ENCODE measurements at places on chromosomes 1 and 21.

GRCh38 chr1:19462781-19463503 is 22.4 kb downstream of the CAPZB start:
- peak; percentile 87 for DNase-seq

GRCh38 chr1:161172776-161173376 is 4.4 kb downstream of the B4GALT3 start:
- no peak for DNase-seq

GRCh38 chr1:51623025-51623424 is 6.1 kb downstream of the OSBPL9 start:
- no peak for DNase-seq

GRCh38 chr1:76129731-76130130 is 55.2 kb downstream of the ST6GALNAC3 start:
- no peak for DNase-seq

GRCh38 chr1:90044346-90044745 is 49.4 kb downstream of the ZNF326 start:
- no peak for DNase-seq

GRCh38 chr1:194787001-194787400 is 1600.6 kb upstream of the B3GALT2 start:
- no peak for DNase-seq

- no peak for DNase-seq
Observed at GRCh38 chr1:106680216-106680615, 376.3 kb upstream of the PRMT6 start.

- no peak for DNase-seq
Observed at GRCh38 chr21:35338881-35339632, 290.0 kb upstream of the RUNX1 start.

GRCh38 chr1:232643251-232643650 is 13.3 kb upstream of the SIPA1L2 start:
- no peak for DNase-seq

GRCh38 chr1:50066806-50067205 is 41.9 kb upstream of the ELAVL4 start:
- DNase-seq, result no peak

GRCh38 chr1:155001425-155001674 is 1.3 kb upstream of the ZBTB7B start:
- DNase-seq, result no peak

- no peak for DNase-seq
Observed at GRCh38 chr1:246742396-246742795, 18.2 kb downstream of the SCCPDH start.

DNA sequence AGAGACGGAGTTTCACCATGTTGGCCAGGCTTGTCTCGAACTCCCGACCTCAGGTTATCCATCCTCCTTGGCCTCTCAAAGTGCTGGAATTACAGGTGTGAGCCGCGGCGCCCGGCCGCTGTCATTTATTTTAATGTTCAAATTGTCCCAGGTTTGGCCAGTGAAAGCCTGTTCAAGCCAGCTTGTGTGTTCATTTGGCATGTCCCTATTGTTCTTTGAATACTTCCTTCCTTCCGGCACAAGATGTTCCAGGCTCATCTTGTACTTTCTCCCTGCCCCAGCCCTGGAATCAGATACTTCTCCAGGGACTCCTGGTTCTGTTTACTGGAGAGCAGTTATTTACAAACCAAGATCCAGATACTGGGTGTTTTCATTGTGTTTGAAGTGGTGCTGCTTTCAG is 37.0 kb downstream of the ZBTB8B start:
- DNase-seq, result no peak
